Thoracic aorta (tissue), 2 donors: ENCODE measurements at places on chromosomes 13 and 19. TPM values are rescaled to one million over a fixed set of nuclear protein-coding genes. Genes with fewer than 3 reads are reported as not detected.
A peak's percentile ranks its signal among the peaks of the same experiment; 100 is the strongest.

DNA sequence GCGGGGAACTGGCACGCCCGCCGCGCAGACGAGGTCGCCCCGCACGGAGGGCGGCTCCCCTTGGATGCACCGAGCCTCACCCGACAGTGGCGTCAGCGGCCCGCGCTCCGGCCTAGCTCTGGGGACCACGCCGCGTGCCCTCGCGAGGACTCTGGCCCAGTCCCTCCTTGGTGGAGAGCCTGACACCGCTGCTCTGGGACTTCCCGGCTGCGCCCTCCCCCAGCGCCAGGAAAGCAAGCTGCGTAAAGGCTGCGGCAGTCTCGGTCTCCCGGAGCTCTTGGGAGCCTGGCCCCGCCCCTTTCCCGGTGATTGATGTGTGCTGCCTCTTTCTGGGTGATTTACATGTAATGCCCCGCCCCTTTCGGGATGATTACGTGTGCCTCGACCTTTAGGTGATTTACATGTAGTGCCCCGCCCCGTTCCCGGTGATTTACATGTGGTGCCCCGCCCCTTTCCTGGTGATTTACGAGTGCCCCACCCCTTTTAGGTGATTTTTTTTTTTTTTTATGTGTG, at the start of gene LENG9:
TSS of gene LENG9 (minus strand) at position 248 of the 513 bp plus-strand sequence. CDS start 252 bp downstream, outside the sequence.
- peaks cover 35% of the 10 kb centered on the region for H3K36me3 ChIP-seq
- H3K4me3 ChIP-seq: peak within 1 kb of the TSS; percentile 75
- peak within 1 kb of the TSS; percentile 97 for H3K27ac ChIP-seq
- peak; percentile 100 for DNase-seq

- peak overlapping the region; percentile 97 for H3K4me3 ChIP-seq
- H3K27me3 ChIP-seq: no peaks in the 10 kb centered on the region
- peaks cover 11% of the 10 kb centered on the region for H3K36me3 ChIP-seq
- peak overlapping the region; percentile 98 for H3K27ac ChIP-seq
- DNase-seq: peak; percentile 26
Measured at GRCh38 chr19:34733266-34733745, 737 bp upstream of the ZNF181 start.

DNA sequence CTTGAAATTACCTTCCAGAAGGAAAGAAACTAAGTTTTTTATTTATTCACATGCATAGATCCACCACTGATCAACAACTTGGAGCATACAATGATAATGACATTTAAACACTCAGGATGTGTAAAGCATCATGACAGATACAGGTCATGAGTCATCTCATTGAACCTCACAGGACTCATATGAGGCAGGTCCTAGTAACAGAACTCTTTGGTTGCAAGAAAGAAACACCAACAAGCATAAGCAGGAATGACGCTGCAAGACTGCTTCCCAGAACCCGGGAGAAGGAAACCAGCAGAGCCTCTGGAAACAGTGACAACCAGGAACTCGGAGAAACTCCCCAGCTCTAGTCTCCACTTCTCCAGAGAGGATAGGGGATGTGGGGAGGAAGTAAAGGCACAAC, 60.8 kb upstream of the IPO5 start:
- DNase-seq: no peak
- no peaks in the 10 kb centered on the region for H3K36me3 ChIP-seq
- no peak overlapping the region for H3K4me3 ChIP-seq
- H3K27ac ChIP-seq: no peak overlapping the region
- H3K4me1 ChIP-seq: no peaks in the 10 kb centered on the region
- H3K27me3 ChIP-seq: no peaks in the 10 kb centered on the region

GRCh38 chr13:47216176-47216822, 319.4 kb upstream of the HTR2A start:
- no peak for DNase-seq
- no peak overlapping the region for H3K27ac ChIP-seq
- H3K4me1 ChIP-seq: no peaks in the 10 kb centered on the region
- H3K27me3 ChIP-seq: no peaks in the 10 kb centered on the region
- no peaks in the 10 kb centered on the region for H3K36me3 ChIP-seq

The SHISA7 gene
- total RNA-seq: not detected

- H3K27me3 ChIP-seq: no peaks in the 10 kb centered on the region
- no peak overlapping the region for H3K4me3 ChIP-seq
- no peak overlapping the region for H3K27ac ChIP-seq
- H3K36me3 ChIP-seq: no peaks in the 10 kb centered on the region
Measured at GRCh38 chr13:109336730-109337129, 449.7 kb downstream of the IRS2 start.

The PLD3 gene
- total RNA-seq: 531 TPM

DNA sequence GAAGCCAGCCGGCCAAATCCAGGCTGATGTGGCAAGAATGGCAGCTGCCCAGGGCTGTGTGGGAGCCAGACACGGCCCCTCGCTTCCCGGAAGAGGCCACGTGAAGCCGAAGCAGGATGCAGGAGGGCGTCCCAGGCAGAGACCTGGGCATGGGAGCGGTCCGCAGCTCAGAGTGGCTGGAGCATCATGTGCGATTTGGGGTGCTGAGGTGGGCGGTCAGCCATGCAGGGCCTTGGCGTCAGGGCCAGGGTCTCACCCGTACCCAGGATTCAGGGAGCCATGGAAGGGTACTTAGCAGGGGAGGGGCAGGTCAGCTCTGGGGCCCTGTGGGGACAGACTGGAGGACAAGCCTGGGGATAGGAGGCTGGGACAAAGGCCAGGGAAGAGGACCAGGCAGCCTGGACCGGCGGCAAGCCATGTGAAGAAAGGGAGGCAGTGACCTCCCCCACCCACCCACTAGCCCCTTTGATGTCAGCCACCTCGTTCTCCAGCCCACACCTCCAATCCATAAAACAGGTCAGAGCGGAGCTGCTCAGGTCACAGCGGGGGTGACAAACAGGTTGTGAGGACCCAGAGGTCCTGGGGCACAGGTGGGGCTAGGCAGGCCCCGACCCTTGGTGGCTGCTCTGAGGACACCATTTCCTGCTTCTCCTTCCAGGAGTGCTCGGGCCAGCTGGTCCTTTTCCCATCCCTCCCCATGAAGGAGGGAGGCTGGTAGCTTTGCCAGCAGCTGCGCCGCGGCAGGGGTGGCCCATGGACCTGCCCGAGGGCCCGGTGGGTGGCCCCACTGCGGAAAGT, 2.3 kb downstream of the KASH5 start:
- DNase-seq: no peak
- H3K27ac ChIP-seq: no peak overlapping the region
- H3K36me3 ChIP-seq: no peaks in the 10 kb centered on the region
- no peaks in the 10 kb centered on the region for H3K4me1 ChIP-seq
- H3K27me3 ChIP-seq: no peaks in the 10 kb centered on the region
- no peak overlapping the region for H3K4me3 ChIP-seq

DNA sequence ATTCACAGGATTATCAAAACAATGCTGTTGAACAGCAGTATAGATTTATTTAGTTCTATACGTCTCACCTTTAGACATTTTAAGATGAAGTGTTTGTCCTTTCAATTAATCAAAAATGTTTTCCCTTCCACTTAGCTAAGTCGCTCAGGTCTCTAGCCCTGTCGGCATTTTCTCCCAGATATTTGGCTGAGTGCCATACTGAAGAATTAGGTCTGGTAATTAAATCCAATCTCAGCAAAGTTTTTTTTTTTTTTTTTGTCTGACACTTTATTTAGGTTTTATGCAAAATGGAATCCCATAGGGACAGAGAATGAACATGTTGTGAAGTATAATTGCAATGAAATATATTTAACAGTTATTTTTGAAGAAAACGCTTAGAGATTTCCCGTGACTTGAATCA, 44.1 kb downstream of the RFC3 start:
- DNase-seq: no peak
- no peaks in the 10 kb centered on the region for H3K4me1 ChIP-seq
- H3K27me3 ChIP-seq: no peaks in the 10 kb centered on the region
- H3K36me3 ChIP-seq: no peaks in the 10 kb centered on the region
- no peak overlapping the region for H3K27ac ChIP-seq

The FSD1 gene
- total RNA-seq: not detected

The COG6 gene
- 28.9 TPM for total RNA-seq

The ZNF529 gene
- 10.3 TPM for total RNA-seq

DNA sequence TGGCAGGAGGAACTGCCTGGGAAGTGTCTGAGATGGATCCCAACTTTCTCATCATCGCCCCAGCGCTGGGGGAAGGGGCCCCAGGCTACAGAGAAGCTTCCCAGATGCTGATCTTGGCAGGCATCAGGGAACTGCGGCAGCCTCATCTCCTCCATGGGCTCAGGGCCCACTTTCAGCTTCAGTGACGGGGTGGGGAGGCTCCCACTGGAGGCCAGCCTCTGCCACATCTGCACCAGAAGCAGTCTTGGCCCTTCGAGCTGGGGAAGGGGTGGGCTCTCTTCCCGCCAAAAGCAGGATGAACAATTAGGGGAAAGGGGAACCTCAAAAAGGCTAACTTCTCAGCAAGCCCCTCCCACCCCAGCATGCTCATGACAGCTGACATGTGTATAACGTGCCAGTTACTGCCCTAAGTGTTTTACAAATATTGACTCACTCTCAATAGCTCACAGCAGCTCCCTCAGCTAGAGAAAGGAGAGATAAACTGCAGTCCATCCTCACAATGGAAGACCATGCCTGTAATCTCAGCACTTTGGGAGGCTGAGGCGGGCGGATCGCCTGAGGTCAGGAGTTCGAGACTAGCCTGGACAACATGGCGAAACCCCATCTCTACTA, 7.1 kb upstream of the S1PR2 start:
- no peaks in the 10 kb centered on the region for H3K36me3 ChIP-seq
- no peak overlapping the region for H3K4me3 ChIP-seq
- no peak for DNase-seq
- no peaks in the 10 kb centered on the region for H3K4me1 ChIP-seq
- no peaks in the 10 kb centered on the region for H3K27me3 ChIP-seq
- no peak overlapping the region for H3K27ac ChIP-seq

DNA sequence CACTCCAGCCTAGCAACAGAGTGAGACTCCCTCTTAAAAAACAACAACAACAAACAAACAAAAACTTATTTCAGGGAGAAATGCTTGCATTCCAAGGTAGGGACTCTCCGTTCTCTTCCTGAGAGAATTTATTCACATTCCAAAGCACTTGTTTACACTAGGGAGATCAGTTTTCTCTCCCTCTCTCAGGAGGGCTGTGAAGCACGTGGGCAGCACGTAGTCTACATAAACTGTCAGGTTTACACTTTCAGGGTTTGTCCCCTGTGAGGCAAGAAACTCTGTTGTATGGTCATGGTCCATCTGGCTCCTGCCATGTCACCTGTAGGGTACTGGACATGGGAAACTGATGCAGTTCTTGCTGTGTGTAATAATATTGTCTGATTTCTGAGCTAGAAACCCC, 31.6 kb downstream of the WDR87 start:
- DNase-seq: no peak
- H3K4me3 ChIP-seq: no peak overlapping the region
- no peak overlapping the region for H3K27ac ChIP-seq
- H3K36me3 ChIP-seq: no peaks in the 10 kb centered on the region
- no peaks in the 10 kb centered on the region for H3K27me3 ChIP-seq

DNA sequence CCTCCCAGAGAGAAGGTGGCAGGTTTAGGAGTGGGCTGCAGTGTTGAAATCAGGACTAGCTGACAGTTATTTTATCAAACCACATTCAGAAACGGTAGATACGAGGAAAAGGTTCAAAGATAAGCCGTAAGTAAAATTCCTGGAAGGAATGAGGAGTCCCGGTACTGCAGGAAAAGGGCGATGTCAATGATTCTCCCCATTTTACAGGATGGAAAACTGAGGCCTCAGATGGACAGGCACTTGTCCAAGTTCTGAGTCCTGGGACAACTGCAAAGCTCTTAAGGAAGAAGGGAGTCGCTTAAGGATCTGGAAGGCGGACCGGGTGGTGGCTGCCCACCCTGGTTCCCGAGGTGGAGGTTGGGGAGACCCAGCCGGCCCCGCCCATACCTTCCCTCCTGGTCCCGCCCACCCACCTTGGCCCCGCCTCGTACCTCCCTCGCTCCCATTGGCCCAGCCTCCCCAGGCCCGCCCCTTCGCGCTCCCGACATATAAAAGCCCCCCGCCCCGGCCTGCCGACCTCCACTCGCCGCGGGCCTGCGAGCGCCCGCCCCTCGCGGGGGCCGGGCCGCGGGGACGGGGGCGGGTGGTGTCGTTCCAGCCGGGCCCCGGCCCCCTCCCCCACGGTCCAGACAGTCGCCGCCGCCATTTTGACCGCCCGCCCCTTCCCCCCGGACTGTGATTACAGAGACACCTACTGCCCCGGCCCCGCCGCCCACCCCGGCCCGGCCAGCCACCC, 603 bp downstream of the RFX1 start:
- no peaks in the 10 kb centered on the region for H3K27me3 ChIP-seq
- peak overlapping the region; percentile 93 for H3K4me3 ChIP-seq
- H3K36me3 ChIP-seq: no peaks in the 10 kb centered on the region

The WDR87 gene
- total RNA-seq: not detected

DNA sequence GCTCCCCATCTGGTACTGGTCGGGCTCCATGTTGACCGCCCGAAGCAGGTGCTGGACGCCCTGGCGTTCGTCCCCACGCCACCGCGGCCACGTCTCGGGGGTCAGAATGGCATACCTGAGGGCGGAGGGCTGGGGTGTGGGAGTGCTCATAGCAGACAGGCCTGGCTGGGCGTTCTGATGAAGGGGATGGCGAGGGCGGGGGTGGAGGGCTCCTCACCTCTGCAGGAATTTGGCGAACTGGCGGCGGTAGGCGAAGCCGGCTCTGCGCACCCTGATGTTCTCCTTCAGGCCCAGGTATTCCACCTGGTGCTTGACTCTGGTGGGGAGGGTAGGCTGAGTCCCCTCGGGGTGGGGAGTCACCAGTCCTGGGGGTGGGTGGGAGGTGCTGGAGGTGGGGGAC, 22.3 kb upstream of the ZNF414 start:
- no peak overlapping the region for H3K4me3 ChIP-seq
- no peaks in the 10 kb centered on the region for H3K27me3 ChIP-seq
- H3K4me1 ChIP-seq: no peaks in the 10 kb centered on the region

GRCh38 chr19:55086730-55087541, 11.3 kb downstream of the EPS8L1 start:
- no peak overlapping the region for H3K27ac ChIP-seq
- H3K4me3 ChIP-seq: peak overlapping the region; percentile 75
- peak; percentile 82 for DNase-seq
- H3K27me3 ChIP-seq: peaks cover 15% of the 10 kb centered on the region

The HSPB6 gene
- 78.6 TPM for total RNA-seq

DNA sequence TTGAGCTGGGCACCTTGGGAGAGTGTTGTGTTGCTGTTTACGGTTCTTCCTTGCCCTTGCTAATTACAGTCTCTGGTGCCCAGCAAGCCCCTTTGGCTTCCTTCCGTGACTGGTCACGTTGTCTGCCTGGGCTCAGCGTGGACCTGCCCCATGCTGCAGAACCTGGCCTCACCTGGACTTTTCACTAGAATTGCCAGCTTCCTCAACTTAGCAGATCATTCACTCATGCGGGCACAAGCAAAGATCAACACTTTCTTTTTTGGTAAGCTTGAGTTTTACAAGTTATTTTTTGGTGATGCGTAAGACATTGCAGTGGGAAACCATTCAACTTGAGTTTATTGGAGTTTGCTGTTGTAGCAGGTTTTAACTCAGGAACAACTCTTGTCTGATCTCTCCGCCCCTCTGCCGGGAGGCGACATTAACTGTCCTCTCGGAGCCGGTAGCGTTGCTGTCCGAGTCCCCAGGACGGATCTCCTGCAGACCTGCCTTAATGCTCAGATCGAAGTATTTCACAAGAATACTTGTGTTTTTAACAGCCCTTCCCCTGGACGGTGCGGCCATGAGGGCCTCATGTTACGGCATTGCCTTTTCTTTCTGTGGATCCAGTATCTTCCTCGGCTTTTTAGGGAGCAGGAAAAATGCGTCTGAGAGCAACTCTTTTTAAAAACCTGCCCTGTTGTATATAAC, 15.7 kb upstream of the TEX29 start:
- no peak for DNase-seq
- no peaks in the 10 kb centered on the region for H3K27me3 ChIP-seq
- no peaks in the 10 kb centered on the region for H3K4me1 ChIP-seq
- no peak overlapping the region for H3K27ac ChIP-seq
- H3K4me3 ChIP-seq: no peak overlapping the region

The ETHE1 gene
- 42.0 TPM for total RNA-seq
